ENCODE measurements at places on chromosomes 16 and 17.

DNA sequence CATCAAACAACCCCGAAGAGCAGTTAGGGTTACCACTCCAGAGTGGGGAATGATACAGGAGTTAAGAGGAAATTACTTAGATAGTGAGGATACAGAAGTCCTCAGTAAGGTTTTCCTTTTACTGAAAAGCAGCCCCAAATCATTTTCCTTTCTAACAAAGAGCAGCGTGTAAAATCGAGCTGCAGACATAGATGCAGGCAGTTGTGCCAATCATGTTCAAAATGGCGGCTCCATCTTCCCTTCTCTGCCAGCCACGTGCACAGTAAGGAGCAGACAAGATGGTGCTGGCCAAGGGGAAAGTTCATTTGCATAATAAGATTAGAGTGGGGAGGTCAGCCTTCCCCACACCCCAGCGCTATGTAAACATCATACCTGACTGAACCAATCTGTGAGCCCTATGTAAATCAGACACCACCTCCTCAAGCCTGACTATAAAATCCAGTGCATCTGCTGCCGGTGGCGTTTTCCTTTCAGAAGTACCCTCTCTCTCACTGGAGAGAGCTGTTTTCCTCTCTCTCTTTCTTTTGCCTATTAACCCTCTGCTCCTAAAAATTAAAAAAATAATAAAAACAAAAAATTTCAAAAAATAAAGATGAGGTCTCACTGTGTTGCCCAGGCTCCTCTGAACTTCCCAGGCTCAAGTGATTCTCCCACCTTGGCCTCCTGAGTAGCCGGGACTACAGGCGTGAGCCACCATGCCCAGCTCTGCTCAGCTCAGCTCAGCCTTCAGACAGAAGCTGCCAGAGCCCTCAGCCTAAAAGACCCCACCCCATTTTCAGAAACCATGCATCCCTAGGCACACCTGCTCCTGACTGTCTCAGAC is 2.6 kb upstream of the SRL start:
- no peak for DNase-seq

DNA sequence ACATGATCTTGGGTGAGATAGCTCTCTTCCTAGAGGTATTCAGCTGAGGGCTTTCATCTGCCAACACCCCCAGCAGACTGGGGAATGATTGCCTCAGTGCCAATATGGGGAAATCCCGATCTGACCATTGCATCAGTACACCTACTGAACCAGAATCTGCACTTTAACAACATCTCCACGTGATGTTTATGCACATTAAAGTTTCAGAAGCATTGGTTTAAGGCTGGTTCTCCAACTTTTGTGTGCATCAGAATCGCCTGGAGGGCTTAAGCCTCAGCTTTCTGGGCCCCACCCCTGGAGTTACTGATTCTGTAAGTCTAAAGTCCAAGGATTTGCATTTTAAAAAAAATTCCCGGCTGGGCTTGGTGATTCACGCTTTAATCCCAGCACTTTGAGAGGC is 123.6 kb upstream of the MED13 start:
- no peak for DNase-seq

DNA sequence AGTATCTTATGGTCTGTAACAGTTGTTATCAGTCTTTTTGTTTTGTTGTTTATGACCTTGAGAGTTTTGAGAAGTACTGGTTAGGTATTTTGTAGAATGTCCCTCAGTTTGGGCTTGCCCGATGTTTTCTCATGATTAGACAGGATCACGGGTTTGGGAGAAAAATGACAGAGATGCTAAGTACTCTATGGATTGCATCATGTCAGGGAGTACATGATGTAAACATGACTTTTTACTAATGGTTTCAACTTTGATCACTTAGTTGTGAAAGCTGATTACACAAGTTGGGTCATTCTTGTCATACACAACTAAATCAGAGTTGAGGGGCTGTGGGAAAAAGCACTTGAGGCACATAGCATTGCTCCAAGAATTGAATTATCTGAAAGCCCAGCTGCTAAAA is 94.7 kb upstream of the SIAH1 start:
- no peak for DNase-seq

DNA sequence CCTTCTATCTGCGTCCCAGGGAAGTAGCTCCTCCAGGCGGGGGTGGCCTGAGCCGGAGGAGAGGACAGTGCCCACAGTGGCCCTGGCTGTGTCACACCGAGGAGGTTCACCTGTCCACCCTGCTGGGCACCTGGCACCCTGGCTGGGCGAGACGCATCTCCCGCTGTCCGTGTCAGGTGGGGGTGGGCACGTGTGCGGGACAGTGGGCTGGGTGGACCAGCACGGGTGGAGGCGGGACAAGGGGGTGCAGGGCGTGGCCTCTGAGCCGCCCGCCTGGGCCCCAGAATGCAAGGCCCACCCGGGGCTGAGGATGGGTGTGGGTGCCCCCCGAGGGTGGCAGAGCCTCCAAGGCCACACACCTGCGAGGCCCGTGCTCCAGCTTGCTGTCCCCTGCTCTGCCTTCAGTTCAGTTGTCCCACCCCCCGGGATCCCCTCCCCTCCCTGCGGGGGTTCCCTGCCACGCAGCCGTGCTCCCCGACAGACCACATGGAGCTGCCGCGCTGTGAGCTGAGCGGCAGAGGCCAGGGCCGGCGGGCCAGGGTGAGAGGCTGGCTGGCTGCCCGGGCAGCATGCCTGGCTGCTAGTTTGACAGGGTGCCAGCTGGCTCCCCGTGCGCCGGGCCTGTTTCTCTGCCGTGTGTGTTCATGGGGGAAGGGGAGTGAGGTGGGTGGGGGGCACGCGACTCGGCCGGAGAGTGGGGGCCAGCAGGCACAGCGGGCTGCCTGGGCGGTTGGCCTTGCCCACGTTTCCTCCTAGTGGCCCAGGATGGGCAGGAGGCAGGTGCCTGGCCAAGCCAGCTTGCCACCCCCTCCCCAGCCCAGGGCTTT is 33.9 kb downstream of the BAHCC1 start:
- no peak for DNase-seq

- DNase-seq, result no peak
Measured at GRCh38 chr17:80851277-80851925, 140.2 kb upstream of the CHMP6 start.

- DNase-seq, result no peak
Measured at GRCh38 chr17:63973930-63974593, 1.3 kb upstream of the SCN4A start.

GRCh38 chr17:10754109-10754508 is 24.3 kb upstream of the TMEM220 start:
- DNase-seq, result peak; percentile 10

GRCh38 chr17:77590951-77591735 is 367.4 kb upstream of the TNRC6C start:
- no peak for DNase-seq

GRCh38 chr16:50679266-50679665 is 1.8 kb downstream of the SNX20 start:
- DNase-seq, result no peak

- DNase-seq, result no peak
Measured at GRCh38 chr16:11901091-11901490, 14.7 kb downstream of the GSPT1 start.

GRCh38 chr17:31786796-31787481 is 72.1 kb downstream of the COPRS start:
- no peak for DNase-seq

DNA sequence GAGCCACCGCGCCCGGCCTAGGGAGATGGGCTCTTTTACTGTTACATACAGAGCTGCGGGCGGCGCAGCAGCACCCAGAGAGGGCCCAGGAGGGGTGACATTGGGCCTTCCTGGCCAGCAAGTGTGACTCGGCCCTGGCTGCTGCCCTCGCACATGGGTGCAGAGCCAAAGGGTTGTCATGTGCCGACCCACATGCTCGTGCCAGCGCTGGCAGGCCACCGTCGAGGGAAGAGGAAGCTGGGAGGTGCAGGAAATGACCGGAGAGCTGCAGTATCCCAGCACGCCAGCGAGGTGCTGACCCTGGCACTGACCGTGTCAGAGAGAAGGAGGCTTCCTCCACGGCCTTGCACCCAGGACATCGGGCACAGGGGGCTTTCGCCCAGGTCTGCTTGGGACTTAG is 8.0 kb downstream of the ENDOV start:
- no peak for DNase-seq

DNA sequence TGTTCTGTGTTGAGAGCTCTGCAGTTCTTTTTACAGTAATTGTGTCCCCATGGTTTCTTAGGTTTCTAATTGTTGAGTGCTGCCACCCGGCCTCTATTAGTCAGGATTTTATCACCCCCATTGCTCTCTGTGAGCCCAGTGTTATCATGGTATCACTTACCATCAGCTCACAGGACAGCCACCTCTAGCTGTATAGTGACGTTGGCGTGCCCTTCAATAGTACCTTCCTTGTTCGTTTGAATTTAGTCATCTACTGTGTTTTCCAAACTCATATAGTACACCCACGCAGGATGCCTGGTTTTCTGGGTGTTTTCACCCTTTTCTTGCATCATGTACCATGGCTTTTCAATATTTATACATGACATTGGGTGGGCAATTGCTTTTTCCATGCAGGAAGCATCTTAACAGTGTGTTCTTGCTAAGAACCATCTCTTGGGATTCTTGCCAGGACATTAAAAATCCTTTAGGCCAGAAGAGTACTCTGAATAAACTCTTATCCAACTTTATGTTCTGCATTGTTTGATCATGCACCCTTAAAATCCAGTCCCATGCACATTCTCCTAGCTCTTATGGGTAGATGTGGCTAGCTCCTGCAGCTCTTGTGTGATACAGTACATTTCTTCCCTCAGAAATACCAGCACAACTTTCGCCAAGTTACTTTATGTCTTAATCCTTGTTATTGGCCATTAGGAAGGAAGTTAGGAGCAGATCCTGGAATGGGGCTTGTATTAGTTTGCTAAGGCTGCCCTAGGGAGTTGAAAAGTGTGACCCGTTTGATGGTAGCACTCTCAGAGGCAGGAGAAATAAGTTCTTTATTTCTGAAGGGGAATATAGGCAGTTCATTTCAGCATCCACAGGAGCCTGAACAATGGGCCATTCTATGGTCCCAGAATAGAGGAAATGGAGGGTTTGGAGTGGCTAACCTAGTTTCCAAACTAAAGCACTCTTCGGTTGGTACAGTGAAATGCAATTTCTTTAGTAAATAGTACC is 11.3 kb upstream of the ABCA10 start:
- no peak for DNase-seq

GRCh38 chr17:78185981-78186691 is 716 bp downstream of the TK1 start:
- DNase-seq, result no peak

GRCh38 chr16:14667347-14668266 is 26.5 kb downstream of the PLA2G10 start:
- DNase-seq, result no peak

GRCh38 chr17:38617967-38618760 is 12.4 kb upstream of the SRCIN1 start:
- DNase-seq, result no peak

GRCh38 chr17:12554251-12554650 is 111.4 kb upstream of the MYOCD start:
- DNase-seq, result no peak

DNA sequence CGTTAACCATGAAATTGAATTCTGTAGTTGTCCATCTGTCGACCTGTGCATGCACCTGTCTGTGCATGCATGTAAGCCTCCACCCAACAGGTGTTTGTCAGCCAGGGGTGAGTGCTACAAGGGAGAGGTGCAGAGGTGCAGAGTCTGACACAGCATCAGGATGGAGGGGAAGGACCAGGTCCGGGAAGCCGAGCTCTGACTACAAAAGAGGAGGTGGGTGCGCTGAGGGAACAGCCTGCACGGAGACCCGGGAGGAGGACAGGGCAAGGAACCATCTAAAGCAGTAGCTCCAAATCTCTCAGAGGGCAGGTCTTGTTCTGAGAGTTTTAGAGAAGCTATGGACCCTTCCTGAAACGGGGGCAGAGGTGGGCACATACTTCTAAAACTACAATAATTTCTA is 54.1 kb downstream of the B9D1 start:
- DNase-seq, result no peak

DNA sequence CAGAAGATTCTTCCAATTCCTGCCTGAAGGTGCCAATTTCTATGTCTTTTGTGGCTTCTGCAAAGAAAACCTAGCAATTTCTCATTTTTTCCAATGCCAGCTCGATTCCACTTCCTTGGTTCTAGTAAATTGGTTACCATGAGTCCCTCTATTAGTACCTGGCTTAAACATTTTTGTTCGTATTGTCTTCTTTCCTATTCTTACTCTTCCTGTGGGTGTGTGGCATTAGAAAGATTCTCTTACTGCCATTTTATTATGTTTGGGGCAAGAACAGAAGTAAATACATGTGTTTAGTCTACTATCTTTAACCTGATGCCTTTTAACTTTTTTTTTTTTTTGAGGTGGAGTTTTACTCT is 20.3 kb upstream of the MAPK3 start:
- DNase-seq, result no peak

DNA sequence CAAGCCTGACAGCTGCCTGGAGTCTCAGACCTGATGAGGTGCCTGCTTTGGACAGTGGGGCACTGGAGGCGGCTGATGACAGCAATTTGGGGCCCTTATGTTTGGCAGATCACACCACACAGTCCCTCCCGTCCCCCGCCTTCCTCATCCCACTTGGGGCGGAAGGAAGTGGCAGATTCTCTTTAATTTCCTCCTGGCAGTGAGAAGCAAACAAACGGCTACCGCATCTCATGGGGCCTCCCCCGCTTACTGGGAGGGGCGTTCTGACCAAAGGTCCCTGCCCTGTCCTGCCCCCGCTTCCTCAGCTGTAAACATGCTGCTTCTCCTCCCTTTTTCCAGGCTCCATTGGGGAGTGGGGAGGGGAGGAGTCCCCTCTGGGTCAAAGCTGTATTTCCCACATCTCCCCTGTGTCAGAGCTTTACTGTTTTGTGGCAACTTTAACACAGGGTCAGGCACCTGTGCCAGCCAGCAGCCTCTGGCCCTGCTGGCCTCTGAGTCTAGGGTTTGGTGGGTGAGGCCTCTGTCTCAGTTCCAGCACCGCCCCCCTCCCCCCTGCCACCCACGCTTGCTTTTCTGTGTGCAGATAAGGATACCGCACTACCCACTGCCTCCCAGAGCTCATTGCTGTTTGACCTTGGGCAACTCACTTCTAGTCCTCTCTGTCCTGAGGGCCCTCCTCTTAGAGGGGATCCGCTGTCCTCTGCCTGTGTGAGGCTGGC is 5.4 kb upstream of the NFATC3 start:
- peak; percentile 57 for DNase-seq

DNA sequence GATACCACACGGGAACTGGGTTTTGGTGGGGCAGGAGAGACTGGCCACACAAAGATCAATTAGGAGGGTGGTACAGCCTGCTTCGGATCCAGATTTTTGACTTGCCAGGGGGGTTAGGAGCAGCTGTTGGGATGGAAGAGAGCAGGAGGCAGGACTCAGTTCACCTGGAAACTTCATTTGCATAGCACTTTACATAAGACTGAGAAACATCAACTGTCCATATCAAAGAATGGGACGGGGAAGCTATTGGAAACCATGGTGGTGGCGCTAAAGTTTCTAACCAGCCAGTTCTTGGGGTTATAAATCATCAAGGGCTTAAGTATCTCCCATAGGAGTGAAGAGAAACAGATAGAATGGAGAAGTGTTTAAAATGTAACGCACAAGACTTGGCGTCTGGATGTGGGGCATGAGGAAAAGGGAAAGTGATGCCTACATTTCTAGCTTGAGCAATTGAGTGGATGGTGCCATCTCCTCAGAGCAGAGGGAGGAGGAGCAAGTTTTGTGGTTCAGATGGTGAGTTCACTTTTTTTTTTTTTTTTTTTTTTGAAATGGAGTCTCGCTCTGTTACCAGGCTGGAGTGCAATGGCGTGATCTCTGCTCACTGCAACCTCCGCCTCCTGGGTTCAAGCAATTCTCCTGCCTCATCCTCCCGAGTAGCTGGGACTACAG is 6.4 kb upstream of the SRCAP start:
- DNase-seq, result no peak

GRCh38 chr16:51024703-51025102 is 126.4 kb downstream of the SALL1 start:
- DNase-seq, result no peak

- no peak for DNase-seq
Measured at GRCh38 chr16:12580809-12581208, 222.9 kb downstream of the CPPED1 start.

GRCh38 chr17:41552455-41552854 is 19.4 kb downstream of the KRT9 start:
- no peak for DNase-seq

Measured in stimulated activated CD4-positive, alpha-beta T cell treated with anti-CD3 and anti-CD28 coated beads, Interleukin-12 subunit alpha, Interleukin-12 subunit beta, amount 100 ng/mL, for 4 hours (primary cell).